NCI-H1105 (cell line): ENCODE measurements at places on chromosomes 1 and 21.

DNA sequence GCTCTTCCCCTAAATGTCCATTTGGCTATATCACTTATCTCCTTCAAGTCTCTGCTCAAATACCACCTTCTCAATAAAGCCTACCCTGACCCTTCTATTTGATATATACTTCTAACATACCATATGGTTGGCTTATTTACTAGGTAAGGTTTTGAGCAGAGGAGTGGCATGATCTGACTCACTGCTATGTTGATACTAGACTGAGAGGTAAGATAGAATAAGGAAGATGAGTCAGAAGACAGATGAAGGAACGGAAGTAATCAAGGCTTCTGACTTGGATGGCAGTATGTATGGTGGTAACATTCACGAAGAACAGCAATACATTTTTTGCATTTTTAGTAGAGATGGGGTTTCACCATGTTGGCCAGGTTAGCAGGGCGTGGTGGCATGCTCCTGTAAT lies 4.8 kb upstream of the HRNR start:
- DNase-seq: no peak

- no peak for DNase-seq
Observed at GRCh38 chr1:200907611-200908097, 13.0 kb downstream of the INAVA start.

GRCh38 chr1:157969697-157970485 lies 23.6 kb upstream of the KIRREL1 start:
- DNase-seq: no peak

DNA sequence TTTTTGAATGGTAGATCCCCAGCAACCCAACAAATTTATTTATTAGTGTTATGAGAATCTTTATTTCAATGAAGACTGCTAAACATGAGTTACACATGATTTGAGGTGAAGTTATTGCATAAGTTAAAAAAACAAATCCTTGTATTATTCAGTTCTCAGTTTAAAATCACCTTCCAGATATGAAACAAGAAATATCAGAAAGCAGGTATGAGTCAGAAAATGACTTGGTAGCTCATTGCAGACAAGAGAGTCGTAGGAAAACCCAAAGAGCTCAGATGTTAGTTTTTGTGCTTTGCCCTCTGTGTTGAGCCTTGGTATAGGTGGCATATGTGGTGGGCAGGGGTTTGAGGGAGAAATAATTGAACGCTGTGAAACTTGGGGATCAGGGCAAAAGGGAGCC lies 339.4 kb downstream of the BRINP3 start:
- DNase-seq: no peak

DNA sequence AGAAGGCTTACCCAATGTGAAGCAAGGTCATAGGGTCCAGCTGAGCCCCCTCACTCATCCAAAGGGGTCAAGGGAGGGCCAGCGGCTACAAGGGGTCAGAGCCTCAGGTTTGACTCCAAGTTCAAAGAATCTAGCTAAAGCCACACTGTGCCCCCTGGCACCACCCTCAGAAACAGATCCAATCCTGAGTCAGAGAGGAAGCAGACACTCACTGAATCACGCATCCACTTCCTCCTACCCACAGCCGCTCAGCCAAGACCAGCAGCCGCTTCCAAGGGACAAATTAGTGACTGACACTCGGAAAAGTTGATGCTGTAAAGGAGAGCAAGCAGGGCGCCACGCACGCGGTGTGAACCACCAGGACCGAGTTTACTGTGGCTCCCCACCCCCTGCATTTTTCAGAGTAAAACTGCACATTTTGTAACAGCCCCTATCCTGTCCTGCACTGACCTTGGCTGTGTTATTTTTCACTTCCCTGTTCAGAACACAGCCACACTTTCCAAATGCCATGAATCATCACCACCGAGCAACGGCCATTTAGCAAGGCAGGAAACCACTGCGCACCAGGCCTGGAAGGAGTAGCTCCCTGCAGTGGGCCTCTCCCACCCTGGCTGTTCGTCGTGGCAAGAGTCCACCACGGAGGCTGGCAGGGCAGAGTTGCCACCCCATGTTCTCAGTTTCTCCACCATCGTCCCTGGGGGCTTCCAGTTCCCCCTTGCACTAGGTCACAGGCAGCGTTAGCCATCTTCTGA lies 147.8 kb downstream of the TOMM20 start:
- no peak for DNase-seq

GRCh38 chr1:10511494-10511885 lies 36.7 kb downstream of the PEX14 start:
- DNase-seq: no peak

- no peak for DNase-seq
Observed at GRCh38 chr1:42929434-42930177, 29.1 kb downstream of the SLC2A1 start.

- no peak for DNase-seq
Observed at GRCh38 chr1:9558946-9559545, 19.8 kb downstream of the SLC25A33 start.

GRCh38 chr21:45828580-45829570 lies 152.7 kb upstream of the COL6A1 start:
- DNase-seq: no peak
